ENCODE measurements at places on chromosomes 2 and 18.

- DNase-seq, result no peak
Observed at GRCh38 chr2:30206461-30207430, 24.6 kb upstream of the LBH start.

- DNase-seq, result peak; percentile 75
Observed at GRCh38 chr18:22703883-22704585, 229.1 kb upstream of the RBBP8 start.

- peak; percentile 79 for DNase-seq
Observed at GRCh38 chr18:48932822-48933510, 17.8 kb downstream of the SMAD7 start.

DNA sequence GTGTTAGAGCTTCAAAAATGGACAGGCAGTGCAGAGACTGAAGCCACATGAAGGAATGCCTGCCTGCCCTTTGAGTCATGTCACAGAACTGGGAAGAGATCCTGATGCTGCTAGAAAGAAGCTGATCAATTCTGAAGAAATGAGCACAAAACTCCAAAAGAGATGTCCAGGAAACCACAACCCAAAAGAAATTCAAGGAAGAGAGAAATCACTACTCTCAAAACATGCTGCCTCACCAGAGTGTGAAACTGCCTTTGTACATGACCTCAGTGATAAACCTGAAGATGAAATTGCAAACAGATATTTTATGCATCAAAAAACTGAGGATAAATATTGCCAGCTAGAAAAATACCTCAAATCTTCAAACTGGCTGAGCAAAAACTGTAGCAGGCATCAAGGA lies 20.5 kb downstream of the USP40 start:
- DNase-seq, result no peak

GRCh38 chr18:35045121-35045520 lies 3.9 kb downstream of the MAPRE2 start:
- DNase-seq, result peak; percentile 30
